Lower leg skin (tissue), 4 donors: ENCODE measurements at places on chromosomes 4 and X.

GRCh38 chr4:54484383-54484782 is 173.4 kb upstream of the KIT start:
- DNase-seq, result no peak

DNA sequence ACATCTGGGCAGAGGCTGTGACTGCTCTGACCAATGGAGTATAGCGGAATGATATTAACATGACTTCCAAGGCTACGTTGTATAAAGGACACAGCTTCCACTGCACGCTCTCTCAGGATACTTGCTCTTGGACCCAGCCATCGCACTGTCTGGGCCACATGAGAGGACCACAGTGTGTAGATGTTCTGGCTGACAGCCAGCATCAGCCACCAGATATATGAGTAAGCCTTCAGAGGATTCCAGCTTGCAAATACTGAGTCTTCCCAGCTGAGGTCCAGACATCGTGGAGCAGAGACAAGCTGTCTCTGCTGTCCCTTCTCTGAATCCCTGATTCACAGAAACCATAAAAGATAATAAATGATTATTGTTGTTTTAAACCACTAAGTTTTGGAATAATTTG is 146.8 kb upstream of the USP9X start:
- DNase-seq, result no peak

GRCh38 chrX:103927030-103927429 is 35.4 kb upstream of the TMSB15B start:
- no peak for DNase-seq

- DNase-seq, result no peak
Measured at GRCh38 chrX:2172359-2172758, 328.4 kb downstream of the DHRSX start.
